ENCODE measurements at places on chromosomes 2 and 18. TPM values are rescaled to one million over a fixed set of nuclear protein-coding genes. Genes with fewer than 3 reads are reported as not detected.
A peak's percentile ranks its signal among the peaks of the same experiment; 100 is the strongest.

DNA sequence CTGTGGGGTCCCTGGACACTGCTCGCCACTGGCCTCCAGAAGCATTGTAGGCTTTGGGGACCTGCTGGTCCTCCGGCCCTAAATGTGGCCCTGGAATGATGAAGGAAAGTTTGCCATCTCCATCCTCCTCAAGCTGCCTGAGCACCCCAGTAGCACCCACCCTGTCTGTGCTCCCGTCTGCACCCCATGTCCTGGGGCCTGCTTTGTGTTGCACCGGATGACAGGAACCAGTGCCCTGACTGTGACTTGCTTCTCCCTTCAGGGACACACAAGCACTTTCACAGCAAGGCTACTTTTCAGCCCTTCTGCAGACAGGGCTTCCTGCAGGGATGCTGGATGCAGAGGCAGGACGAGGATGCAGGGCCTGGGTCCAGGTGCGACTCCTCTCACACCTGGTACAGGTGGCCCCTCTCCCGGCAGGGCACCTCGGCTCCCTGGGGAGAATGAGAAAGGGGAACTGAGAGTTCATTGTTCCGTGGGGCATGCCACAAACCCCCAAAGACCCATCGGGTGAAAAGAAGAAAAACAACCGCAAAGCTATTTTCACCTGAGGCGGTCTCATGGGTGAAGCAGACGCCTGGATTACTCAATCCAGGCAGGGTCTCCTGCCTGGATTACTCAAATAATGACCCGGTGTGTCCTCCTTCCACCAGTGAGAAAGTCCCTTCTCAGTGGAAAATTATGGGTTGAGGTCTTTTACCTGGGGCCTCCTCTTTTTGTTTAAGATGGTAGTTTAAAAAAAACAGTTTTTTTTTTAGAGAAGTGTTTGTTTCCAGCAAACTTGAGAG lies 74.9 kb downstream of the LONRF2 start:
- peak; percentile 51 for DNase-seq

DNA sequence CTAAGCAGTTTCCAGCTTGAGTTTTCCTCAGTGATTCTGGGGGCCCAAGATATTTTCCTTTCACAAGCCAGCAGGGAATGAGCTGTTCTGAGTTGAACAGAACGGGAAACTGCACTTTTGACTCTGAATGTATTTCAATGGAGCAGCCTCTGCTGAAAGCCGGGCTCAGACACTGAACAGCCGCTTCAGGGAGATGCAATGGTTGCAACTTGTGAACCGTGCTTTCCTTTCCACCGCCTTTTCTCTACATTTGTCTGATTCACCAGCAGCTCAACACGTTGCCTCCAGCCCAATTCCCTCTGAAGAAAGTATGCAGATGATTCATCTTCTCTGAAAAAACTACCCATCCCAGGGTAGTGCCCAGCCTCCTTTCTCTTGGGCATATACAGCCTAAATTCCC lies 119.3 kb upstream of the PKDCC start:
- DNase-seq, result no peak

- peak; percentile 7 for DNase-seq
Observed at GRCh38 chr2:58571181-58571852, 330.2 kb upstream of the FANCL start.

The VWC2L gene
- polyA plus RNA-seq, result not detected

The FOXD4L1 gene
- not detected for polyA plus RNA-seq

The EEF1B2 gene
- polyA plus RNA-seq, result 781 TPM

The UGT1A10 gene
- not detected for polyA plus RNA-seq

The SCN9A gene
- 0.08 TPM for polyA plus RNA-seq
